ENCODE measurements at places on chromosomes 12 and 14. TPM values are rescaled to one million over a fixed set of nuclear protein-coding genes. Genes with fewer than 3 reads are reported as not detected.

EMP1 gene
- total RNA-seq, result 76.8 TPM

MYH7 gene
- total RNA-seq, result 12,717 TPM

MIP gene
- not detected for total RNA-seq

FOXM1 gene
- 0.79 TPM for total RNA-seq

AKAP3 gene
- total RNA-seq, result 2.4 TPM

DERA gene
- total RNA-seq, result 16.9 TPM

CCDC197 gene
- total RNA-seq, result 0.74 TPM

CLEC4C gene
- not detected for total RNA-seq

NUAK1 gene
- 38.8 TPM for total RNA-seq

VRTN gene
- total RNA-seq, result not detected

MYF5 gene
- not detected for total RNA-seq

C12orf56 gene
- total RNA-seq, result not detected

NDUFB1 gene
- 648 TPM for total RNA-seq

ABCD2 gene
- total RNA-seq, result 8.5 TPM

OTOGL gene
- total RNA-seq, result 0.27 TPM

KICS2 gene
- total RNA-seq, result 2.7 TPM

FOXN4 gene
- total RNA-seq, result not detected

POLE2 gene
- 0.40 TPM for total RNA-seq

HNF1A gene
- total RNA-seq, result not detected

IFNG-AS1 gene
- total RNA-seq, result not detected

MYL2 gene
- total RNA-seq, result 22,131 TPM

TAS2R10 gene
- total RNA-seq, result not detected

KRT6C gene
- total RNA-seq, result not detected

KERA gene
- total RNA-seq, result not detected

PTGER2 gene
- total RNA-seq, result 0.47 TPM

C14orf132 gene
- total RNA-seq, result 2.4 TPM

CLEC1A gene
- 4.4 TPM for total RNA-seq

CAPZA3 gene
- not detected for total RNA-seq

ALKBH2 gene
- total RNA-seq, result 6.6 TPM

CLEC2B gene
- total RNA-seq, result 3.7 TPM

THAP2 gene
- 10.7 TPM for total RNA-seq

CARMIL3 gene
- total RNA-seq, result 0.12 TPM

TAS2R19 gene
- total RNA-seq, result 0.77 TPM

PRH2 gene
- not detected for total RNA-seq

FAM181A gene
- not detected for total RNA-seq

MDGA2 gene
- total RNA-seq, result not detected

ATF7 gene
- total RNA-seq, result 37.7 TPM

JKAMP gene
- 27.8 TPM for total RNA-seq

RIN3 gene
- 14.7 TPM for total RNA-seq

CLEC7A gene
- 2.8 TPM for total RNA-seq

FLVCR2 gene
- total RNA-seq, result 5.6 TPM

CDH24 gene
- 2.0 TPM for total RNA-seq

MORN3 gene
- not detected for total RNA-seq

TAS2R7 gene
- total RNA-seq, result not detected

GLIPR1L2 gene
- total RNA-seq, result 1.3 TPM
